ENCODE measurements at places on chromosomes 6 and 20. TPM values are rescaled to one million over a fixed set of nuclear protein-coding genes. Genes with fewer than 3 reads are reported as not detected.

Gene CRYBG1
- 59.2 TPM for total RNA-seq

Gene HLA-DRA
- total RNA-seq = 203 TPM

Gene KIAA1586
- 12.6 TPM for total RNA-seq

Gene CGAS
- total RNA-seq = 48.2 TPM

Gene IL17A
- 5.5 TPM for total RNA-seq

Gene VWA7
- 12.2 TPM for total RNA-seq

Gene STX11
- 25.0 TPM for total RNA-seq

Gene ARG1
- total RNA-seq = not detected

Gene GTSF1L
- total RNA-seq = not detected

Gene SLC52A3
- total RNA-seq = not detected

Gene CLVS2
- not detected for total RNA-seq

Gene GLP1R
- not detected for total RNA-seq

Gene PDYN
- total RNA-seq = not detected

Gene TP53TG5
- not detected for total RNA-seq

Gene PRRC2A
- total RNA-seq = 222 TPM

Gene LTA
- 37.2 TPM for total RNA-seq

Gene PERP
- 19.0 TPM for total RNA-seq

Gene XPO5
- total RNA-seq = 78.5 TPM
